Astrocyte (in vitro differentiated cells and primary cell): ENCODE measurements at places on chromosomes 5 and 9.

DNA sequence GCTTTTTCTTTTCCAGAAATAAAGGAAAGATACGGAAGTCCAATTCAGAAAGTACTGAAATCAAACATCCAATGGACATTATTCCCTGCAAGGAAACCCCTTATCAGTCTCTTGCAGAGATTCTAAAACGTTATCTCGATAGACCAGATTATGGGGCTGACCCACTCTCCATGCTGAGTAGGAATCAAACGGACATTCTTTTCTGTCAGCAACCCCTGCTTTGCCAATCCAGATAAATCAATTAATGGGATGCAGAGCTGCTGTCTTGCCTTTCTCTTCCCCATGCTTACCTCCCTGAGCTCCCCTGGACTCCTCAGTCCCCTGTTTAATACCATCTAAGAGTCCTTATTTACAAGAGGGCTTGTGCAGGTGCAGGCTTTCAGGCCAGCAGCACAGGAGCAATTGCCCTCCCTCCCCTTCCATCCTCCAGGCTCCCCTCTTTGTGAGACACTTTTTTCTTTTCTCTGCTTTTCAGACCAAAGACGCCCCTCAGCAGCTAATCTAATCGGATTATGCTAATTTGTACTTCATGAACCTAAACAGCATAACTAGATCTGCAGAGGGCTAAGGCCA lies 14.2 kb downstream of the TAL2 start:
- no peak for DNase-seq

GRCh38 chr5:149654883-149655505 lies 73.7 kb downstream of the ARHGEF37 start:
- no peak for DNase-seq

DNA sequence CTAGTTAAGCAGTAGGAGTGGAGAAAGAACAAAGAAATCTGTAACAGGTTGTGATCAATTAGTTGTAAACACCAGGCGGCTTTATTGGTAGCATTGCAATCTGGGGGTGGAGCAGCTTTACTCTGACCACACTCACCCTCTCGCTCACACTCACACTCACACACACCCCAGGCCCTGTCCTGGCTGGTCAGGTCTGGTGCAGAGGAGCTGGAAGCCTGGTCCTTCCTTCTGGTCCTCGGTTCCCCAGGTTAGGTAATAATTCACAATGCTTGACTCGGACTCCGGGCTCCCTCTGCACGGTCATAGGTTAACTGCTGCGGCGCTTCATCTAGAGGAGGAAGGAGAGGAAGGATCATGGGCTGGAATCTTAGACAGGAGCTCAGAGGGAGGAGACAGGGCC lies 1.6 kb downstream of the CCL19 start:
- no peak for DNase-seq

GRCh38 chr9:6354072-6354686 lies 26.0 kb downstream of the TPD52L3 start:
- DNase-seq = peak; percentile 60

GRCh38 chr9:88007291-88007650 lies 32.9 kb upstream of the CDK20 start:
- DNase-seq = peak; percentile 31

- DNase-seq = peak; percentile 6
Measured at GRCh38 chr5:84480873-84481637, 96.4 kb upstream of the EDIL3 start.
